ENCODE measurements at places on chromosomes 2 and 18.
A peak's percentile ranks its signal among the peaks of the same experiment; 100 is the strongest.

DNA sequence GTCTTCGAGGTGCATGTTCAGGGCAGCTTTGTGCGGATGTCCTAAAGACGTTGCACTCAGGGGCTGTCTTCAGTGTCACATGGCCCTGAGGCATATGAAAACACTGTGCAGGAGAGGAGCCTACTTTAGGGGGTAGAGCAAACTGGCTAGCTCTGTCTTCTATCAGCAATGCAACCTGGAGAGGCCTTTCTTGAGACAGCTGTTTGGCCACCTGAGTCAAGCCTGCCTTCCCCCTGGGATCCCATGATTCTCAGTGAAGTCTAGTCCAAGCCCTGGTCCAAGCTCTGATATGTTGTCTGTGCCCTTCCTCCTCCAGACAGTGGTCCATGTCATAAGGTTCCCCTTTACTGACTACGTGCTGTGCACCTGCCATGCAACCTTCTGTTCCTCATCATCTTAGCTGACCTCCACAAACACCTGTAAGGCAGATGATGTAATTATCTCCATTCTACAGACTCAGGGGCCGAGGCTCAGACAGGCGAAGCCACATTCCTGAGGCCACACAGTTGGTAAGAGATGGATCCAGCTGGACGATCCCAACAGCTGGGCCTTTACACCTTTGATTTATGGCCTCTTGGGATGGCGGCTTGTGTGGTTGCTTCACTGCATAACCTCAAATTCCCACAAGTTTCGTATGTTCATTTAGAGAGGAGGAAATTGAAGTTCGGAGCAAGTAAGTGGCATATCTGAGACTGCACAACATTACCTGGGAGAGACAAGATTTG, 109.9 kb downstream of the COPS8 start:
- DNase-seq, result no peak

DNA sequence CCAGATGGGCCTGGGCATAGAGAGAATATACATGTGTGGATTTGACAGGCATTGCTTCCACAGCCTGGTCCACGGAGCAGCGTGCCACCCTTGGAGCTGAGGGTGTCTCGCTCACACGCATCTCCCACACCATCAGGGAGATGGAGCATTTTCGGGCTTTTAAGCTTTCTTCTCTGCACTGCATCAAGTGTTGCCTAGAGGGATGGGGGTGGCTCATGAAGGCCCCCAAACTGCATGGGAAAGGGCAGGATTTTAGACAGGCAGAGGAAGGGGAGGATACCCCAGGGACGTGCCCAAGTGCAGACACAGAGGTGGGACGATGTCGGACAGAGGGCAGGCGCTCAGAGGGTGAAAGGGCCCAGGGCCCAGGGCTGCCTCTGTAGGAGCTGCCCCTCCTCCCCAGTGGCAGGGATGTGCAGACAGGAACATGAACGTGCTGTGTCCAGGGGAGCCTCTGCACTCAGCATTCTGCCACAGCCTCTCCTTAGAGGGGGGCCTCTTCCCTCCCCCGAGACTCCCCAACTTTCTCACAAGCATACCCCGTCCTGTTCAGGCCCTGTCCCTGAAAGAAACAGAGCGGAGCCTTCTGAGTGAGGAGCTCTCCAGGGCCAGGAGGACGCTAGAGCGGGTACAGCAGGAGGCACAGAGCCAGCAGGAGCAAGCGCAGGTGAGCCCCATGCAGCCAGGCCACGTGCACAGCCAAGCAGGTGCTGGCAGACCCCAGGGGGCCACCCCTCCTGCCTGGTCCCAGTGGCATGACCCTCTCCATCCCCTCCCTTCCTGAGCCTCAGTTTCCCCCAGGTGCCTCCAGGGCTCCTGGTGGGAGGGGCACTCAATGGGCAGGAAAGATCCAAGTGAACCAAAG, 42.9 kb upstream of the SNED1 start:
- DNase-seq, result no peak

GRCh38 chr2:157439824-157440186, 4.1 kb downstream of the CYTIP start:
- DNase-seq, result no peak

DNA sequence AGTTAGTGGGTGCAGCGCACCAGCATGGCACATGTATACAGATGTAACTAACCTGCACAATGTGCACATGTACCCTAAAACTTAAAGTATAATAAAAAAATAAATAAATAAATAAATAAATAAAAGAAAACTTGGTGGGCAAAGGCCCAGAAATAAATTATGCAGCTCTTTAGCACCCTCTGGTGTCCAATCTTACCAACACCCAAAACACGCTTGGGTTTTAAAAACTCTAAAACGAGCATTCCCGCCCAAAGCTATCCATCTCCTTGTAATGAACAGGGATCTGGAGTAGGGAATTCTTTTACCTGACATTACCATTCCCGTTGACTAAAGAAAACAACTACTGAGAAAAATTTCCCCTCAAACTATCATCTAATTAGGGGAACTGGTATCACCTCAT, 2005.9 kb upstream of the CELF4 start:
- DNase-seq, result no peak

DNA sequence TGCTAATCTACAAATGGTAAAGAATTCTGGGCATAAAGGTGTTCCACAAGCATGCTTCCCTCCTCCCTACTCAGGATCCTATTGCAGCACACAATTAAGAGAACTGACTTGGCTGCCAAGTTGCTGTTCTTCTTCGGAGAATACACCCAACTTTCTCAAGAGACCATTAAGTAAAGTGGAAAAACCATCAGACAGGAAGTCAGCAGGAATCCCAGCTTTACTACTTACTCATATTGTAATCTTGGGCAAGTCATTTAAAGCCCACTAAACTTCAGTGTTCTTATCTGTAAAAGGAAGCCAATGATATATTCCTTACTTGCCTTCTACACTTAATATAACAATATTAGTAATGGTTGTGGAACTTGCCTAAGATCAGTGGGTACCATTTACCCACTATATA, 37.8 kb downstream of the PSTPIP2 start:
- DNase-seq, result no peak

- DNase-seq, result no peak
Measured at GRCh38 chr2:224221455-224221913, 180.4 kb downstream of the FAM124B start.

- peak; percentile 52 for DNase-seq
Measured at GRCh38 chr18:22930089-22930713, 2.9 kb upstream of the RBBP8 start.

GRCh38 chr2:66849153-66849755, 414.3 kb downstream of the MEIS1 start:
- no peak for DNase-seq

GRCh38 chr2:145321344-145321743, 801.4 kb upstream of the ZEB2 start:
- no peak for DNase-seq

- DNase-seq, result no peak
Measured at GRCh38 chr18:37565101-37565976, at the start of gene CELF4. Gene CELF4, minus strand, starts transcription at chr18:37565798.

- DNase-seq, result no peak
Measured at GRCh38 chr2:178304333-178304732, 110.0 kb downstream of the OSBPL6 start.

DNA sequence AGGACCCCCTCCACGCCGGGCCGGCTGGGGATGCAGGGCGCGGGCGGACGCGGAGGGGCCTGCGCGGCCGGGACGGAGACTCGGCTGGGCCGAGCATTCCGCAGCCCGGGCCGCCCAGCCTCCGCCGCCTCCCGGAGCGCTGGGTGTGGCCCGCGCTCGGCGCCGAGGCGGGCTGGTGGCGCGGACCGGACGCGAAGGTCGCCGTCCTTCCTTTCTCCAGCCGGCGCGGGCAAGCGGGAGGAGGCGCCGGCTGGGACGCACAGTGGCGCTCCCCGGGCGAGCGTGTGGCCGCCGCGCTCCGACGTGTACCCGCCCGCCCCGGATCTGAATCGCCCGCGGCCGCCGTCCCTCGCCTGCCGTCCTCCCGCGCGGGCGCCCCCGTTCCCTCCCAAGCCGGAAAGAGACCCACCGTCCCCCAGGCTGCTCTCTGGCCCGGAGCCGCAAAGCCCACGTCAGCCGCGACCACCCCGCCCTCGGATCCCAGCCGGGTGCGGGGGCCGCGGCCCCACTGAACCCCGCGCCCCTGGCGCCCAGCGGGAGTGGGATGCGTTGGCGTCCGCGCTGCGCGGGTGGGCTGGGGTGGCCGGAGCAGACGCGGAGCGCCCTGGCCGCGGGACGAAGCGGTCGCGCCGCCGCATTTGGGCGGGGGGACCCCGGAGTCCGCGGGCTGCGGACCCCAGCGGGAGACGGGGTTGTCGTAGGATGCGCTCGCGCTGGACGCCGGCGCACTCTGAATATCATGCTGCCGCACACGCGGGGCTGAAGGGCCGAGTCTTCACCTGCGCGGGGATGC, 634 bp downstream of the SPATS2L start:
- no peak for DNase-seq

GRCh38 chr2:136116813-136117390, 1.0 kb downstream of the CXCR4 start:
- DNase-seq, result peak; percentile 45

DNA sequence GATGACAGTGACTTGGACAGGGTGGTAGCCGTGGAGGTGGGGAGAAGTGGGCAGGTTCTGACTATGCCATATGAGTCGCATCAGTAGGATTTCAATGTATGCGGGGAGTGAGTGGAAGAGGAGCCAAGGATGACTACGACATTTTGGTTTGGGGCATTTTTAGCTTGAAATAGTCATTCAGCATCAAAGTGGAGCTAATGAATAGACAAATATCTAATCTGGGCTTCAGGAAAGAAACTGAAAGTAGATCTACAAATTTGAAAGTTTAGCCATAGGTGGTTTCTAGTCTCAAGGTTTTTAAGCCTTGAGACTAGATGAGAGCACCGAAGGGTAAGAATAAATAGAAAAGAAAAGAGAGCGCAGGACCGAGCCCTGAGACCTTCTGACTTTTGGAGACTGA, 58.3 kb downstream of the FEZ2 start:
- DNase-seq, result no peak

DNA sequence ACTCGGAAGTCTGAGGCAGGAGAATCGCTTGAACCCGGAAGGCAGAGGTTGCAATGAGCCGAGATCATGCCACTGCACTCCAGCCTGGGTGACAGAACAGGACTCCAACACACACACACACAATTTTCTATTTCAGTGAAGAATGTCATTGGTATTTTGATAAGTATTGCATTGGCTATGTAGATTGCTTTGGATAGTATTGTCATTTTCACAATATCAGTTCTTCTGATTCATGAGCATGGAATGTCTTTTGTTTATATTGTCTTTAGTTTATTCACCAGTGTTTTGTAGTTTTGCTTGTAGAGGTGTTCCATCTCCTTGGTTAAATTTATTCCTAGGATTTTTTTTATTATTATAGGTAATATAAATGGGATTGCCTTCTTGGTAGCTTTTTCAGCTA, 693.4 kb upstream of the SYT4 start:
- DNase-seq, result no peak

GRCh38 chr2:100971221-100971620, 30.9 kb upstream of the RPL31 start:
- DNase-seq, result no peak

DNA sequence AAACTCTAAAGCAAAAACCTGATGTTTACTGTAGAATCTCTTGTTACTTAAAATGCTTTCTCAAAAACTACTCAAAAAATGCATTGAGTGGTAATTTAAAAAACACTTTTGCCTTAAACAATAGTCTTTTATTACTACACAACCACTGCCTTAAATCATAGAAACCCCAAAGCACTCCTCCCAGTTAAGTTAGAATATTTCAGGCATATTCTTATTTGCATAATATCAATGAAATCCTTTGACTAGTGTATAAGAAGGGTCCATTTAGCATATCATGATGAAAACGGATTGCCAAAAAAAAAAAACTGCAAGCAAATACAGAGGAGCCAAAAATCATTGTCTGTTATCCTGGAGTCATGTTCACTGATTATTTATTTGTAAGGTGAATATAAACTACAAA, 119.2 kb downstream of the PTPRM start:
- no peak for DNase-seq

- DNase-seq, result peak; percentile 17
Measured at GRCh38 chr2:173149491-173149890, 73.8 kb downstream of the MAP3K20 start.

DNA sequence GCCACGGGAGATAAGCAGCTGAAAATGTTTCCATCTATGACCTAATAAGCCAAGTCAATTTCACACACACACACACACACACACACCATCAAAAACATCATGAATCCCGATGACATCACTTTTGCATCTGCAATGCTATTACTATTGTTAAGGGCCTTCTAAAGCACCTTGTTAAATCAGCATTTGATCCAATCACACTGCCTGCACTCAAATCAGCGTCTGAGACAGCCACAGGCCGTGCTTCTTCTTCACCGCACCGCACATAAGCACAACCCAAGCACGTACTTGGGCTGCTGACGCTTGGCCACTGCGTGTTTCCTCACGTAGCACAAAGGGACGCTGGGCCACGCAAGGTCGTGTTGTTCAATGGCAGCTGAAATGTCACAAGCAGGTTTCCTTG, 15.8 kb upstream of the MTCL1 start:
- no peak for DNase-seq

GRCh38 chr18:4836141-4836540, 360.9 kb downstream of the AKAIN1 start:
- no peak for DNase-seq

- DNase-seq, result no peak
Measured at GRCh38 chr2:159828738-159829137, 30.7 kb upstream of the CD302 start.

DNA sequence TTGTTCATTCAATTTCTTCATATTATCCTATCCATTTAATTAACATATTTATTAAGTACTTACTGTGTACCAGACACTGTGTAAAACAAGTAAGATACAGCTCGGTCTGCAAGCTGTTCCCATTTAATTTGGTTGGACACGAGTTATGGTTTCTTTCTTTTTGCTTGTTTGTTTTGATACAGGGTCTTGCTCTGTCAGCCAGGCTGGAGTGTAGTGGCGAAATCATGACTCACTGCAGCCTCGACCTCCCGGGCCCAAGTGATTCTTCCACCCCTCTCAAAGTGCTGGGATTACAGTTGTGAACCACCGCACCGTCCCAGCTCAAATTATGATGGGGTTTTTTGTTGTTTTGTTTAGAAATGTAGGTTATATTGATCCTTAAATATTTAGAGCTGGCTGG, 9.0 kb downstream of the CYBRD1 start:
- no peak for DNase-seq

DNA sequence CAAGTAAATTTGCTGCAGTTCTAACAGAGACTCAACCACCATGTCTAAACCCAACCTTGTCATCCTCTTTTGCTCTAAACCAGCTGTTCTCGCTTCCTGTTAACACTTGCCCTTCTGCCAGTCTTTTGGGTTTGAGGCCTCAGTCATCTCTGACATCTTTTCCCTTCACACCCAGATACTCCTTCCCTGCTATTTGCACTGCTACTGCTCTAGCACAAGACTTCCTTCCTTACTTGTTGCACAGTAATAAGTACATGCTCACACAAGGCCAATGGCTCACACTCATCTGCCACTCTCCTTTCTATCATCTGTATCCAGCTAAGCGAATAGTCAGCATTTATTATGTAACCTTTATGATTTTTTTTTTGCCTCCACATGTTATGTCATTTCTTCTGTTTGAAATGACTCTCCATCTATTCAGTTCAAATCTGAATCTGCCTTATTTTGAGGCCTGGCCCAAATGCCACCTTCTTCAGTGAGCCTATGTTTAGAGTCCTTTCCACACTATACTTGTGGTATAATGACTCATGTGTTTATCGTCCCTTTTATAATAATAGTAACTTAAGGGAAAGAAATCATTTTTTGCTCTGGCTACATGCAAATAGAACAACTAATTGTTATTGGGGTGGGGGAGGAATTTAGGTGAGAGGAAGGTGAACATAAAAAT, 22.5 kb upstream of the CDKL4 start:
- DNase-seq, result no peak
